ENCODE measurements at places on chromosomes 6 and 20.

GRCh38 chr6:112800916-112801315, 453.8 kb downstream of the RFPL4B start:
- DNase-seq, result no peak

DNA sequence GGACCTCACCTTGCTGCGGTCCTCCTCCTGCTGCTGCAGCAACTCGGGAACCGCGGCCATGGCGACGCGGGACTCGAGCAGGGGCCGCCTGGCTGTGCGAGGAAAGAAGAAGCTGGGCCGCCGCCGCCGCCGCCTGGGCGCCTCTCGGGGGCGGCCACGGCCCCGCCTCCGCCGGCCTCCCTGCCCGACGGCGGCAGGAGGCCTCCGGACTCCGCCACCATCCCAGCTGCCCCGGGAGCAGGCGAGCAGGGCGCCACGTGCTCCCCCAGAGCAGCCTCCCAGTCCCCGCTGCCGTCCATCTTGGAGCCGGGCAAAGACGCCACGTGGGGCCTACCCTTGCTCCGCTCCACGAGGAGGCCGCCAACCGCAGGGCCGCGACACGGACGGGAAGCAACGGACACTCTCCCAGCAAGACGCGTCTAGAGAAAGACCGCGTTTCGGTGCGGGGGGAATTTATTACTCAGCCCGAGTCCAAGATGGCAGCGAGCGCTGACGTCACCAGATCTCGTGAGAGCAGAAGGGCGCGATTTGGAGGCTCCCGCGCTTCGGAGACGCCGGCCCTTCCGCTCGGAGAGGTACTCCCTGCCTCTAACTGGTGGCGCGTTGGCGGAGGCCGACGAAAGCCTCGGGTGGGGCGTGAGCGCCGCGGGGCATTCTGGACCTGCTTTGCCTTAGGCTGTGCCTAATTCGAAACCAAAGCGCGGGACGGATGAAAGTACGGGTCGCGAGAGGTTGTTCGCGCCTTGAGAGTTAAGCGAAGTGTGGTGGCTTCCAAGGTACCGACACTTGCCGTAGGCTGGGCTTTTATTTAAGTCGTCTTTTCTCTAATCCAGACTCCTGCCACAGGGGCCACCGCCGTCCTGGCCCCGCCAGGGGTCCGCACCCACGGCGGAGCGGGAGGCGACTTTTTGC, at the start of the genes MGME1 and SNX5:
TSS of gene MGME1 (plus strand) at position 653 of the 912 bp plus-strand sequence. CDS start 842 bp downstream, outside the sequence.
TSS of gene SNX5 (minus strand) at position 429 of the 912 bp plus-strand sequence. CDS start at position 60, 369 bp downstream.
- peak; percentile 100 for DNase-seq

GRCh38 chr6:44224965-44225305, 1.5 kb downstream of the SLC29A1 start:
- no peak for DNase-seq

DNA sequence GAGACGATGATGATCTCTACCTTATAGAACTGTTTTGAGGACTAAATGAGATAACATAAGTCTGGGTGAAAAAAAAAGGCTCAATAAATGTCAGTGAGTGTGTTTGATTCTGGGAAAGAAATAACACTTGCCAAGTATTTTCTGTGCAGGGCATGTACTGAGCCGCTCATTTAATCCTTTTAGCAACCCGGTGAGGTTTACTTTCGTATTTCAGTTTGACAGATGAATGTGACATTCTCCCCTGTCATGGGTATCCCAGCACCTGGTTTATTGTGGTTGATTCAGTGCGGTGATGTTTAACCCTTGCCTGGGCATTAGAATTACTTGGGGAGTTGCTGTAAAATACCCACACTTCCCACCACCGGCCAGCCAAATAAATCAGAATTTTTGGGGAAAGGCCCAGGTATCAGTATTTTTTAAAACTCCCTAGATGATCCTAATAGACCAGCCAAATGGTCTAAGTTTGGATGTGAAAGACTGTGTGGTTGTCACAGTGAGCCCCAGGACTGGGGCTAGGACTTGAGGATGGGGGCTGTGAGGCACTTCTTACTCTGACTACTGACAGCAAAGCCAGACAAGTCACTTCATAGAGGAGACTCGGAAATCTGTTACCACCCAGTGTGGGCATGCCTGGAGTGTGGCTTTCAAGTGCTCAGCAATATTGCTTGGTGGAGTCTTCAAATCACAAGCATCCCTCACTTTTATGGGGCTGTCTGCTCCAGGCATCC, 100.2 kb upstream of the KCNG1 start:
- DNase-seq, result peak; percentile 6

DNA sequence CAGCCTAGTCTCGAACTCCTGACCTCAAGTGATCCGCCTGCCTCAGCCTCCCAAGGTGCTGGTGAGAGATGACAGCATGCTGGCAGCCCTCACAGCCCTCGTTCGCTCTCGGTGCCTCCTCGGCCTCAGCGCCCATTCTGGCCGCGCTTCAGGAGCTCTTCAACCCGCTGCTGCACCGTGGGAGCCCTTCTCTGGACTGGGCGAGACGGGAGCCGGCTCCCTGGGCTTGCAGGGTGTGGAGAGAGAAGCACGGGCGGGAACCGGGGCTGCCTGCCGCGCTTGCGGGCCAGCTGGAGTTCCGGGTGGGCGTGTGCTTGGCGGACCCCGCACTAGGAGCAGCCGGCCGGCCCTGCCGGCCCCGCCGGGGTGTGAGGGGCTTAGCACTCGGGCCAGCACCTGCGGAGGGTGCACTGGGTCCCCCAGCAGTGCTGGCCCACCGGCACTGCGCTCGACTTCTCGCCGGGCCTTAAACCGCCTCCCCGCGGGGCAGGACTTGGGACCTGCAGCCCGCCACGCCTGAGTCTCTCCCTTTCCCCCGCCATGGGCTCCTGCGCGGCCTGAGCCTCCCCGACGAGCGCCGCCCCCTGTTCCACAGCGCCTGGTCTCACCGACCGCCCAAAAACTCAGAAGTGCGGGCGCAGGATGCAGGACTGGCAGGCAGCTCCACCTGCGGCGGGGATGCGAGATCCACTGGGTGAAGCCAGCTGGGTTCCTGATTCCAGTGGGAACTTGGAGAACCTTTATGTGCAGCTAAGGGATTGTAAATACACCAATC, 31.5 kb upstream of the RANBP9 start:
- no peak for DNase-seq

- DNase-seq, result no peak
Measured at GRCh38 chr6:142943711-142944123, 1.3 kb downstream of the HIVEP2 start.

GRCh38 chr6:96460052-96460700, 61.4 kb upstream of the UFL1 start:
- no peak for DNase-seq

GRCh38 chr6:99611148-99611547, 4.5 kb downstream of the PRDM13 start:
- DNase-seq, result no peak

GRCh38 chr6:3711776-3712175, 39.7 kb downstream of the PXDC1 start:
- no peak for DNase-seq

DNA sequence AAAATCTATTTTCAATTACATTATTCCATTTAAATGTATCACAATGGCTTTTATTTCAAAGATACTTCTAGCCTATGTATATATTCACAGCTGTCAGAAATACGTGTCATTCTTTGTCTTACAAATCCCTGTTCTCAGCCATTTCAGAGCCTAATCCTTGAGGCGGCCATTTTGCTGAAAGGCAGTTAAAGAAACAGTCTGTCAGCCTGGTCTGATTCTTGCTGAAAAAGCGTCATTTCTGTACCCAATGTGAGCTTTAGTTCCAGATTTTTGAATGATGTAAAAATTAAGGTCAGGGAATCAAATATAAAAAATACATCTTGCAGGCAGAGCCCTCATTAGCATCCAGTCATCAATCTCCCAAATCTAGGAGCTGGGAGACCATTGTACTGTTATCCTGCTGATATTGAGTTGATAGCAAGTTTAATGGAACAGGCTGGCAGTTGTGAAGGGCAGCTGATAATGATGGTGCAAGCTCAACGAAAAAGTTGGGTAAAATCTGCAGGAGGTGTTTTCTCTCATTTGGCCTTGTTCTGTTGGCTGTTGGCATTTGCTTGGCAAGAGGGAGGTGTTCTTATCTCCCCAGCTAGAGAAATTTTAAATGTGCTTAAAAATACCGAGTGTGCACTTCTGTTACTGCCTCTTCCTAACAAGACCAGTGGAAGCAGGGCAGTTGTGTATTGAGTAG, 314.8 kb downstream of the SOX4 start:
- no peak for DNase-seq

GRCh38 chr6:12767016-12767415, 50.4 kb downstream of the PHACTR1 start:
- no peak for DNase-seq

GRCh38 chr6:30798494-30798893, 54.1 kb upstream of the IER3 start:
- DNase-seq, result no peak

GRCh38 chr6:83193747-83194566, 800 bp downstream of the RWDD2A start:
- no peak for DNase-seq

DNA sequence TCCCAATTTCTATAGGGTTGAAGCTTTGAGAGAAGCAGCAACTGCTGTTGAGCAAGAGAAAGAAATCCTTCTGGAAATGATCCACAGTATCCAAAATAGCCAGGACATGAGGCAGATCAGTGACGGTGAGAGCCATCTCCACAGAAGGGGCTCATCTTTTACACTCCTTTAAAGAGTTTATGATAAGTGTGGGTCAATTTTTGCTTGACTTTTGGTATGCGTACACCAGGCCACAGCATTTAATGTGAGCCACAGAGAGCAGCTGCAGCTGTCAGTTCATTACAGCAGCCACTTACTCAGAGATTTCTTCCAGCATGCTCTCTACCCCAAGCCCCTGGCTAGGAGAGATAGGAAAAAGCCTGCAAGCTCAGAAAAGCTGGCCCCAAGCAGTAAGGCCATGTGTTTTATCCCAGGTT, 9.9 kb downstream of the BAG2 start:
- DNase-seq, result no peak

GRCh38 chr20:9059931-9060330, 9.0 kb upstream of the PLCB4 start:
- no peak for DNase-seq

GRCh38 chr6:13614126-13614925, 809 bp upstream of the NOL7 start:
- no peak for DNase-seq

DNA sequence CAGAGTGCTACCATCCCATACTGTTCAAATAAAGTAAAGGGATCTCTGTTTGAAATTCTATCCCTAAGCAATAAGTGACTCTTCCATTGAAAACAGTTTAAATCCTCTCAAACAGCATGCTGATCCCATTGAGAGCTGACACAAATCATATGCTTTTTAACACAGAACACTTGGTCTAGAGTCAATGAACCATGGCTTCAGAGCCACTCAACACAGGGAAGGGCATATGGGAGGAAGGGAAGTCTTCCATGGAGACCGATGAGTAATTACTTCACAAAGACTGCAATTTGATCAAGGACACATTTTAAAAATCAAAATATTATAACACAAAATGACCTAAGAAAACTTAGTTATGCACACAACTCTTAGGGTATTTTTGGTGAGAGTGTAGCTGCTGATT, 1073.0 kb upstream of the MAP3K7 start:
- no peak for DNase-seq

DNA sequence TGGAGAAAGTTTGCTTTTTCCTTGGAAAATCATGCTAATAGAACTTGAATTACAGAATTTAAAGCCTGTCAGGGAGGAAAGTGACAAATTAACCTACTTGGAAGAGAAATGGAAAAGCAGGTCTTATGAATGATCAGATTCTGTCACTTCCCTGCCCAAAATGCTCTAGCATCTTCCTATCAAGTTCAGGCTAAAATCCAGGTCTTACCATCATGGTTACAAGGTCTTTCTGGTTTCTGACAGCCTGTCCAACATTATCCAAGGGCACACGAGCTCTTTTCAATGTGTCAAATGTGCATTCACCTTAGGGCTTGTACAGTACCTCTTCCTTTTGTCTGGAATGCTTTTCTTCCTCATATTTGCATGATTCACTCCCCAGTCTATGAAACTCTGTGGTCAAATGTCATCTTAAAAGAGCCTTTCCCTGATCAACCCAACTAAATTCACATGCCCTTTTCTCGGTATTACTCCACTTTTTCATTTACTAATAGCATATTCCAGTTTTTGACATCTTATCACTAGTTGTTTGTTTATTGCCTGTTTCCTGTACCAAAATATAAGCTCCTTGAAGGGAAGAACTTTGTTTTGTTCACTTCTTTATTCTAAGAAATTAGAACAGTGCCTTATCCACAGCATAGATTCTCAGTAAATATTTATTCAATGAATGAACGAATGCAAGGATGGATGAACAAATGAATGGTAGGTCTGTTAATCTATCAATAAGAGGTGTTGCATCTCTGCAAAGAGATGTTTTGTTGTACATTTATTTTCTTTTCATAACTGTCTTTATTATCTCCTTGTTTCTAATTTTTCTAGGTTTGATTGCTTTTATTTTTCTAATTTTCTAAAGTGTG, 139.5 kb downstream of the BCAS1 start:
- DNase-seq, result no peak

- DNase-seq, result no peak
Measured at GRCh38 chr20:36394340-36394965, 88.3 kb downstream of the DLGAP4 start.

GRCh38 chr20:12718619-12719018, 290.2 kb upstream of the SPTLC3 start:
- no peak for DNase-seq

DNA sequence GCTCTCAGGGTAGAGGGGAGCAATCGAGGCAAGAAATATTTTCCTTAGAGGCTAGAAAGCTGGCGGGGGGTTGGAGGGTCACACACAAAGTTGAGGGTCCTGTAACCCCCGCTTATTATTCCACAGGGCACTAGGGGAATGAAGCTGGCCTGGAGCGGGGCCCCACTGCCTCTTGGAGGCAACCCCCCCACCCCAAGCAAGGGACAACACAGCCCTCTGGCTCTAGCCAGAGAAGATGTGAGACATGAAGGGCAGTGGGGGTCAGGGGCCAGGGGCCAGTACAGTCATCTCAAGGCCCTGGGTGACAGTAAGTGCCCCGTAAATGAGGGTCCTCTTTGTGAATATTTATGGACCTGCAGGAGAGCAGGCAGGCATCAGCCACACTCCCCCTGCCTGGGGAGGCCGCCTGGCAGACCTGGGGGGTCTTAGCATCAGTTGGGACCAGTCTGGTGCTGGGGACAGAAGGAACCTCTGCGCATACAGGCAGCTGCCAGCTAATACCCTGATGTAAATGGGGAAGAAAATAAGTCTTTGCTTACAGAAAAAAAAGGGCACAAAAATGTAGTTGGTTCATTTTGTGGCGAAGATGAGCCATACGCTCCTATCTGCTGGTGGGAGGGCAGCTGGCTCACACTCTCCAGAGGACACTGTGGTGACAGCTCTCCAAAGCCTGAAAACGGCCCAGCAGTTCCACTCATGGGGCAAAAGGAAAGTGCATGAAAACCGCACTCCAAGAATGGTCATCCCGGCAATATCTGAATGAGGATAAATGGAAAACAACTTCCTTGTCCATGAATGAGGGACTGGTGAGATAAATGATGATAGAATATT, 21.9 kb downstream of the SPATA2 start:
- peak; percentile 37 for DNase-seq

Data from stimulated activated CD4-positive, alpha-beta T cell treated with anti-CD3 and anti-CD28 coated beads, Interleukin-15, amount 100 ng/mL, for 48 hours (primary cell).